ENCODE measurements at places on chromosomes 5 and 9. TPM values are rescaled to one million over a fixed set of nuclear protein-coding genes. Genes with fewer than 3 reads are reported as not detected.

Gene PCDHA9
- not detected for total RNA-seq

Gene ZNF354C
- 3.1 TPM for total RNA-seq

Gene PTPDC1
- 5.4 TPM for total RNA-seq

Gene TXNDC8
- not detected for total RNA-seq

DNA sequence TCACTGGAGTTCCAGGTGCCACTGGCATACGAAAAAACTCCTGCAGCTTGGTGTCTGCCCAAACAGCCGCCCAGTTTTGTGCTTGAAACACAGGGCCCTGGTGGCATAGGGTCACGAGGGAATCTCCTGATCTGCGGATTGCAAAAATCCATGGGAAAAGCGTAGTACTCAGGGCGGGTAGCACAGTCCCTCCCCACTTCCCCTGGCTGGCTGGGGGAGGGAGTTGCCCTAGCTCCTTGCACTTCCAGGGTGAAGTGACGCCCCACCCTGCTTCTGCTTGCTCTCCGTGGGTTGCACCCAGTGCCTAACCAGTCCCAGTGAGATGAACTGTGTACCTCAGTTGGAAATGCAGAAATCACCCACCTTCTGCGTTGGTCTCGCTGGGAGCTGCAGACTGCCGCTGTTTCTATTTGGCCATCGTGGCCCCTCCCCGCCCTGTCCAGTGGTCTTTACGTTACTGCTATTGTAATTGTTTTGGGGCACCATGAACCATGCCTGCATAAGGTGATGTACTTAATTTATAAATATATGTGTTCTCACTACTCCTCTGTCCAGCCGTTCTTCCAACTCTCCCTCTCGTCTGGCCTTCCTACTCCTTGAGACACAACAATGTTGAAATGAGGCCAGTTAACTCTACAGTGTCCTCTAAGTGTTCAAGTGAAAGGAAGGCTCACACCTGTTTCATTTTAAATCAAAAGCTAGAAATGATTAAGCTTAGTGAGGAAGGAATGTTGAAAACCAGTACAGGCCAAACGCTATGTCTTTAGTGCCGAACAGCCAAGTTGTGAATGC is 65.9 kb downstream of the CCDC171 start:
- DNase-seq = no peak

- DNase-seq = no peak
These were observed 28.7 kb downstream of the DNM1 start for GRCh38 chr9:128231638-128232527.

DNA sequence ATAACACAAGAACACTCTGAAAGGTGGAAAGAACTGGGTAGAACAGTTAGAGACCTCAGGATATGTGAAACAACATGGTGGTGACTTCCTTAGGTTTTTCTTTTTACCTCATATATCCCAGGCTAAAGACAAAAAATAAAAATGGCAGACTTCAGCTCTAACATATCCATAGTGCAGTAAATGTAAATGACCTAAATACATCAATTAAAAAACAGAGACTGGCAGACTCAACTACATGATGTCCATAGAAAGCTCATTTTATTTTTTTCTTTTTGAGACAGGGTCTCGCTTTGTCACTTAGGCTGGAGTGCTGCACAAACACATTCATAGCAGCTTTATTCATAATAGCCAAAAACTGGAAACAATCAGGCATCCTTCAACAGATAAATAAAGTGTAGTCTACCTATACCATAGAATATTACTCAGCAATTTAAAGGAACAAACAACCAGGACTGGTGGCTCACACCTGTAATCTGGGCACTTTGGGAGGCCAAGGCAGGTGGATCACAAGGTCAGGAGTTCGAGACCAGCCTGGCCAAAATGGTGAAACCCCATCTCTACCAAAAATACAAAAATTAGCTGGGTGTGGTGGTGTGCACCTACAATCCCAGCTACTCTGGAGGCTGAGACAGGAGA is 4.8 kb downstream of the C5orf15 start:
- no peak for DNase-seq

GRCh38 chr9:121945281-121945680 is 147.8 kb downstream of the TTLL11 start:
- DNase-seq = no peak

DNA sequence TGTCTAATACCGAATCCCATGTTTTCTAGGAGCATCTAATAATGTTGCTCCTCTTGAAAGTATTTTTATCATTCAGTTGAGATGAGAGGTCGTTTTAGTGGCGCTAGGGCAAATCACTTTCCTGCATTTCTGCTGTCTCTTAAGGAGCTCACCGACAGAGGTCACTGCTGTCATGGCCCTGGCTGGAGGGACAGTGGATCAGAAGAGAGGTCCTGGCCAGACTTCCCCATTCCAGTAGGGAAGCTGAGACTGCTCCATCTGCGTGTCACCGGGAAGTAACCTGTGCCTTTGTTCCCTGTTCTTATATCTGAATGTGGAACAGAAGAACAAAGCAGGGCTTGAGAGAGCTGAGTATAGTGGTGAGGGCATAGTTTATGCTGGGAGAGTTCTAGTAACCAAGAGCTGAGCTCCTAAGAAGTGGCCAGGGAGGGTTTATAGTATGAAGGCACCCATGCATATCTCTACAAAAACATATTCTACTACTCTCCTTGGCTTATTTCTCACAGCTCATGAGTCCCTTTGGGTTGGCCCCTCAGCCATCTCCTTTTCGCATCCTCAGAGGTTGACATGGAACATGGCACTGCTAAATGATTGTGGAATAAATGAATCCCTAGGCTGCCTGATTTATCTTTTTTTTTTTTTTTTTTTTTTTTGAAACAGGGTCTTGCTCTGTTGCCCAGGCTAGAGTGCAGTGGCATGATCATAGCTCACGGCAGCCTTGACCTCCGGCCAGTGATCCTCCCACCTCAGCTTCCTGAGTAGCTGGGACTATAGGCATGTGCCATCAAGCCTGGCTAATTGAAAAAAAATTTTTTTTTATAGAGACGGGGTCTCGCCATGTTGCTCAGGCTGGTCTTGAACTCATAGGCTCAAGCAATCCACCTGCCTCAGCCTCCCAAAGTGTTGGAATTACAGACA is 27.2 kb downstream of the ATP6V0E1 start:
- no peak for DNase-seq

DNA sequence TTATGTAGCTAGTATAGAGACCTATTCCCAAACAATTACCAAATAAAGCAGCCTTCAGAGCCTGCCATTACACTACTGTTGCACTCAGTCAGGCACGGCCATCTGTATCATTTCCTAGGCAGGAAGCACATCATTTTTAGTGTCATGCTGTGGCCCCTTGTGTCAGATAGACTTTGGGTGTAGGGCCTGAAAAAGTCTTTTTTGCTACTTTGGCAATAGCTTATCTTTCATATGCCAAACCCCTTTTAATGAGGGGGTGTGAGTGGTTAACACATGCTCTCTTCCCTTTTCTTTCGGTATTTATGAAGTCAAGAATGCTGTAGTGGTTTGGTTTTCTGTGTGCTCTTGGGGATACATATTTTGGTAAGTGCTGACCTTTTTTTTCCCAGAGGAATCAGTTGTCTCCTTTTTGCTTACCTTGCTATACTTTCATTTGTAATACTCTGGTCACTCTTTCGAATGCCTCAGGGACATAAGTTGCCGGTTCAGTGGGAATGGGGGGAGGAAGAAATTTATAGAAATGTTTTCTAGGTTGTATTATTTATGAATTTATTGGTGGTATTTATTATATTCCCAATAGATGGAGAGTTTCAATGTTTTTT is 209.8 kb downstream of the CSNK1G3 start:
- no peak for DNase-seq

- DNase-seq = no peak
These were observed at the start of gene CDH18 for GRCh38 chr5:19987612-19988361. Gene CDH18, minus strand, starts transcription at chr5:19988200. Its CDS starts 149,214 bp downstream, at chr5:19838986.

GRCh38 chr9:84941792-84942191 is 272.3 kb downstream of the NTRK2 start:
- DNase-seq = no peak

- DNase-seq = peak; percentile 15
These were observed 284.3 kb downstream of the CCDC171 start for GRCh38 chr9:15837079-15837679.

DNA sequence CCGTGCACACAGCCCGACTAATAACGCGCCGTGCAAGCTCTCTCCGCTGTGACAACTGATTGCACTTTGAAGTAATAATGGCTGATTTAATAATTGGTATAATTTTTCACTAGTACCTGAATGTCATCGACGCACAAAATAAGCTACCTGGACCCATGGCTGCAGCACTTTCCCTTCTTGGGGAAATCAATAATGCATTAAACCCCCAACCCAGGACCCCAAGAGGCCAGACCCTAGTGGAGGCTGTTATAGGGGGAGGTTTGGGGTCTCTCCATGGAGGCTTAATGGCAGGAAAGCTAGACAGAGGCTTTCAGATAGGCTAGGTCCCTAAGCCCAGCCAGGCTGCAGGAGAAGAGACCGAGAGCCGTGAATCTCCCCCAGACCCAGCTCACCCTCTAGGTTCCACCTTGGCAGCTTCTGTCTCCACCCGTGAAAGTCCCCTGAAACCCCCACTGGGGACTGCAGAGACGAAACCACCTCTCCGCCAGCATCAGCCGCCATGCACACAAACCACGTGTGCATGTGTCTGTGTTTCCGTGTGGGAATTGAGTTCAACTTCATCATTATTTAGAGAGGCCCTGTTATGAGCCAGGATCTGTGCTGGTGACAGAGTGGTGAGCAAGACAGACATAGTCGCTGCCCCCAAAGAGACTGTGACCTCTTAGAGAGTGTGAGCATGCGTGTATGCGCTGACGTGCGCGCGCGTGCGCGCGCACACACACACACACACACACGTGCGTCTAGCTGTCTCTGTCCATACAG is 168.6 kb upstream of the MVB12B start:
- DNase-seq = no peak

DNA sequence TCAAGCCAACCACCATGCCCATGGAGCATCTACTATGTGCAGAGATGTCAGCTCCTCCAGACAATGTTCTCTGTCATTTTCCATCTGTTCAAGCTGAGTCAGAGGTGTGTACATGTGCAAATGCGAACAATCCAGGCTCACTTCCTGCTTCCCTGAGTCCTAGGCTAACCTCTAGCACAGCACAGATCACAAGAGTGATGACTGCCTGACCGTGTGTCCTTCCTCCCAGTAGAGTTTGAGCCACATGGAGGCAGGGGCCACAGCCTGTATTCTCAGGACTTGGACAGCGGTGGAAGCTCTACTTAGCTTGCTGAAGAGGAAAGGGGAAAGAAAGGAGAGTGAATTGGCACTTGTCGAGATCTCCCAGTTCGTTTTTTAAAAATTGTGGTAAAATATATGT is 87.2 kb downstream of the KCNIP1 start:
- DNase-seq = no peak

GRCh38 chr5:77960305-77960704 is 184.2 kb upstream of the TBCA start:
- DNase-seq = no peak

DNA sequence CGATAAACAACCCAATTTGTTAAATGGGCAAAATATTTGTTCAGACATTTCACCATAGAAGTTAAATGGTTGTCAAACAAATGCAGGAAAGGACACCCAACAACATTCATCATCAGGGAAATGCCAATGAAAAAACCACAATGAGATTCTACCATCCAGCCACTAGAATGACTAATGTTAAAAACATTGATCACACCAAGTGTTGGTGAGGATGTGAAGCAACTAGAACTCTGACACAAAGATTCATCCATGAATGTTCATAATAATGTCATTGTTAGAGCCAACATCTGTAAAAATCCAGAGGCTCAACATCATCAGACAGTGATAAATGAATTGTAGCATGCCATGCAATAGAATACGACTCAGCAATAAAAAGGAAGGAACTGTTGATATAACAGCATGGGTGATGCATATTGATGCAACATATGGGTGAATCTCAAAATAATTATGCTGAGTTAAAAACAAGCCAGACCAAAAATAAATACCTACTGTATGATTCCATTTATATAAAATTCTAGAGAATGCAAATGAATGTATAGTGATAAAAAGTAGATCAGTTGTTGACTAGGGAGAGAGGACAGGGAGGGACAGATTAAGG is 55.9 kb upstream of the UNC5A start:
- DNase-seq = no peak

Data from epithelial cell of proximal tubule (primary cell).